ENCODE measurements at places on chromosomes 1 and 21. TPM values are rescaled to one million over a fixed set of nuclear protein-coding genes. Genes with fewer than 3 reads are reported as not detected.
A peak's percentile ranks its signal among the peaks of the same experiment; 100 is the strongest.

DNA sequence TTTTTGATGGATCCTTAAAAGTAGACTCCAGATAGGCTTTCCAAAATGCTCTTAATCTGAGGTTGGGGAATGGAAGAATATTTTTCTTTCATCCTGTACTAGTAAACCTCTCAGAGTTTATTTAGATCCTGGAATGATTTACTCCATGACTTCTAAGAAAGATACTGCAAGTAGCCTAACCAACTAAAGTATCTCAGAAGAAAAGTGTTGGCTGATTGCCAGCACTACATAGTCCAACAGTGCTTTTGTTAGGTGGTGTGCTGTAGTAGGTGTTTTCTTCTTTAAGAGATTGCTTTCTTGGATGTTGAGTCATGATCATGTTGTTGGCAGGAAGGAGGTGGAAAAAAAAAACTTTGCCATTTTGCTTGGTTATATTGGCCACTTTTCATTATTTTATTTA, 119.8 kb downstream of the OSBPL9 start:
- peak; percentile 21 for DNase-seq

DNA sequence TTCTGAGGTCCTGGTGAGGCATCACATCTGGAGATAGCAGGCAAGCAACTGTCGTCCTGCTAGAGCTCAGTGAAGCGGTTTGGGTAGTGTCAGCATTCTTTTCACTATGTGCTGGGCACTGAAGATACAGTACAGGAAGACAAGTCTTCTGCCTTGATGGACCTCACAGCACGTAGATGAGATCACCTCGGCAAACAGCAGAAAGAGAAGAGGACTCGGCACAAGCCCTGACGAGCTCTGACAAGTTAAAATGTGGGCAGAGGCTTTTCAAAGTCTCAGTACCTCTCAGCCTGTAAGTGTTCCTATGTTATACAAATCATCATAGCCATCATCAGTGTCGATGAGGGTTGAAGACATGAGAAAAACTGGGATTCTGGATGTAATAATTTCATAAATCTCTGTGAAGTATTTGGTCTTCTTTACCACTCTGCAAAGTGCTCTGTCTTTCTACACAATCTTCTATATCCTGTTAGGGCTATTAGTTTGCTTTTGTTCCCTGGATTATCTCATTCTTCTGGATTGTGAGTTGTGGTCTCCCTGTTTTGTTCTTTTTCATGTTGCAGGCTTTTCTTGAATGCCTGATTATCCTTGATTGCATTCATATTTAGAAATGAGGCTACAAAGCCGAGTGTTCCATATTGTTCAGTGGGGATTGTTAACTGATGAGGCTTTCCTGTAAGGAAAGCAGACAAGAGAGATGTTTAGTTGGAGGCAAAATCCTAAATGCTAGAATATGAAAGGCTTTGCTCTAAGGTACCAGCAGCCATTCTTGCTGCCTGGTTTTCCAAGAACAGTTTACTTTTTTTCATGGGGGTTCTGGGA, 24.2 kb downstream of the MAEL start:
- DNase-seq = no peak

- DNase-seq = no peak
Observed at GRCh38 chr1:15681349-15682292, 2.5 kb upstream of the PLEKHM2 start.

GRCh38 chr1:95140791-95141190, 23.6 kb downstream of the TLCD4 start:
- DNase-seq = no peak

The CLCNKA gene
- 4.0 TPM for total RNA-seq

The HTR6 gene
- total RNA-seq = not detected

The C1orf167 gene
- total RNA-seq = not detected

All from body of pancreas (tissue), 4 donors.